GM12864 (cell line): ENCODE measurements at places on chromosomes 6 and 20.

DNA sequence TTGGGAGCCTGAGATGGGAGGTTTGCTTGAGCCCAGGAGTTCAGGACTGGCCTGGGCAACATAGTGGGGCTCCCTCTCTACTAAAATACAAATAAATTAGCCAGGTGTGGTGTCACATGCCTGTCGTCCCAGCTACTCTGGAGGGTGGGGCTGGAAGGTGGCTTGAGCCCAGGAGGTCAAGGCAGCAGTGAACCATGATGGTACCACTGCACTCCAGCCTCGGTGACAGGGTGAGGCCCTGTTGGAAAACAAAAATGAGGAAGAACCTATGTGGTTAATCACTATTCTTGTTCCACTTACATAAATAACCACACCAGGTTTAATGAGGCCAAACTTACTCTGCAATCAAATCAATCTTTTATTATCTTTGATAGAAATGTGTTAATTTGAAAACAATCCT lies 5.4 kb downstream of the PPDPF start:
- DNase-seq = no peak

- no peak for DNase-seq
Observed at GRCh38 chr20:38728911-38729642, 4.8 kb downstream of the SLC32A1 start.

- DNase-seq = no peak
Observed at GRCh38 chr20:43558412-43559146, at the start of gene SGK2. Gene SGK2, plus strand, starts transcription at chr20:43559027. Its CDS starts 7,469 bp downstream, at chr20:43566496.

GRCh38 chr20:1462834-1463233 lies 3.8 kb downstream of the NSFL1C start:
- no peak for DNase-seq

- DNase-seq = no peak
Observed at GRCh38 chr6:147331401-147331800, 127.2 kb downstream of the STXBP5 start.

DNA sequence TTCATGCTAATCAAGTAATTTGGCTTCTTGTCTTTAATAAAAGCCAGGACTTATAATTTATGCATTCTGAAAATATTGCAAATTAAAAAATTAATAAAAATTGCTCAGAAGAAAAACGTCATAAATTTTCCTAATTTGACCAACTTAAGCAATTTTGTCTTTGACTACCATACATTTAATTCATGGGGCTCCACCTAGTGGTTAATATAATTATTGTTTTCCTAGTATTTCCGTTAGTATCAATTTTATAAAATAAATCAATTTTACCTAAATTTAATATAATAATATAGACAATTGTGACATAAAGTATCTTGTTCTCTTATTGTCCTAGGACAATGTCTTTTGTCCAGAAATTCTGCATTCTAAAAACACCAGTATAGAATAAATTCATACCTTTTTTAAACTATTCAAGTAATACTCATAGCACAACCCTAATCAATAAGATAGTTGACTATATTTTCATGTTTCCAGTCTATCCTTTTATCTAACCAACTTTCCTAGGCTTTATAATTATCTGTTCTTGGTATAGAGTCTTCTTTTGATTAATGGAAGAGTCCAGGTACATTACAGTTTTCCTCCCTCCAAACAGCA lies 319.9 kb downstream of the TRDN start:
- DNase-seq = no peak

GRCh38 chr6:8683204-8683603 lies 247.9 kb upstream of the SLC35B3 start:
- DNase-seq = no peak

DNA sequence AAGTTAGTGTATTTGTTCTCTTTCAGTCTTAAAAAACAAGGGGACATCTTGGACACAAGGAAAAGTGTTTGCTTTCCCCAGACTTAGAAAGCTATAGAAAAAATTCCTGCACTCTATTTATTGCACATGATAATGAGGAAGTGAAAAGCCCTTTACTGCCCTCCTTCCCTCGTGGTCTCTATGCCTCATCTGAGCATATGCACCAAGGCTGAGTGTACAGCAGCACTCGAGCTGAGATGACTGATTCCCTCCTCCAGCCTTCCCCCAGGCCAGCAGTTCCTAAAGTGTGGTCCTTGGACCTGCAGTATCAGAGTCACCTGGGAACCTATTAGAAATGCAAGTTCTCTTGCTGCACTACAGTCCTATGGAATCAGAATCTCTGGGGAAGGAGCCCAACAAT lies 14.3 kb upstream of the LAMP5 start:
- DNase-seq = no peak

GRCh38 chr6:100271625-100272024 lies 193.1 kb downstream of the SIM1 start:
- no peak for DNase-seq
